ENCODE measurements at places on chromosomes 3 and 15.
A peak's percentile ranks its signal among the peaks of the same experiment; 100 is the strongest.

GRCh38 chr3:126378341-126378751 is 16.4 kb upstream of the CFAP100 start:
- no peak for DNase-seq

- DNase-seq: no peak
Measured at GRCh38 chr15:97840501-97840900, 120.0 kb upstream of the ARRDC4 start.

DNA sequence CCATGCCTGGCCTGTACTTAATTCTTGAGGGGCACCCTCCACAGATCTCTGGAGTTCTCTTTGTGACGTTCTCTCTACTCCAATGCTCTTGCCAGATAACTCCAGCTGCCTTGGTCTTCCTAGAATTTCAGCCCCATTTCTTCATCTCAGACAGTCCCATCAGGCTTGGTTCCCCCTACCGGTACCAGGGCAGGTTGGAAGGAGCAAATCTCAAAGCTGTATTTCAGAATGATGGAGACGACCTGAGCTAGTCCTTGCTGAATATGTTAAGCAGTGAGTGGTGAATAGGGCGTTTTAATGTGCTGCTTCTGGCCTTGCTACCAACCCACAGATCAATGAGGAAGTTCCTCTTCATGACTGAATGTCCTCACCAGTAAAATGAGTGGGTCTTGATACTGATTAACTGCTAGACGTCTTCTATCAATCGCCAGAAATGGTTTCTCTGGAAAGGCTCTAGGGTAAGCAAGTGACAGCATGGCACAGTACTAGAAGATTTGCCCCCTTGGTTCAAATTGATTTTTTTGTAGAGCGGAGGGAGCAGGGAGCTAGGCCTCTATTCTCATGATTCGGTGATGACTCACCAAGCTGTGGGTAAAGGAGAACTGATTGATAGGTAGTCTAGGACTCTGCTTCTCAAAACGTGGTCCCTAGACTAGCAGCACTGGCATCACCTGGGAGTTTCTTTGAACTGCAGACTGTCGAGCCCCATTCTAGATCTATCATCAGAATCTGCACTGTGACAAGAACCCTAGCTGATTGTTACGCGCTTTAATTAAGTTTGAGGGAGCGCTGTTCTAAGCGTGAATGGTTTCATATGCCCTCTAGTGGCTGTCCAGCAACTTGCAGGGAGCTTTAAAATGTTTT is 67.8 kb downstream of the UBP1 start:
- peak; percentile 20 for DNase-seq

- no peak for DNase-seq
Measured at GRCh38 chr3:88030210-88030609, 28.6 kb downstream of the CGGBP1 start.

- DNase-seq: no peak
Measured at GRCh38 chr15:71565631-71566160, 244.7 kb upstream of the NR2E3 start.

- DNase-seq: no peak
Measured at GRCh38 chr15:48440084-48440483, 108.9 kb downstream of the DUT start.

DNA sequence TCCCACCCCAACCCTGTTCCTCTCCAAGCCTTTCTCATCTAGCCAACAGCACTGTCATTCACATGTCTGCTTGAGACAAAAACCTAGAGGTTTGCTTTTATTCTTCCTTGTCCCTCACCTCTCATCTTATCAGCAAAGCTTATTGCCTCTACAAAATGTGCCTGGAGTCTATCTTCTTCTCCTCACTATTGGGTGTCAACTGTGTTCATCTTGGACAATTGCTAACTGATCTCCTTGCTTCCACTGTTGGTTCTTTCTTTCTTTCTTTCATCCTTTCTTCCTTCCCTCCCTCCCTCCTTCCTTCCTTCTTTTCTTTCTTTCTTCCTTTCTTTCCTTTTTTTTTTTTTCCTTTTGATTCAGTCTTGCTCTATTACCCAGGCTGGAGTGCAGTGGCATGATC is 48.2 kb downstream of the FOXL2 start:
- no peak for DNase-seq

- DNase-seq: no peak
Measured at GRCh38 chr15:100932676-100933348, 13.7 kb downstream of the LRRK1 start.

- no peak for DNase-seq
Measured at GRCh38 chr3:45981346-45982074, 14.1 kb downstream of the FYCO1 start.

GRCh38 chr3:100988080-100988479 is 5.1 kb downstream of the ABI3BP start:
- DNase-seq: no peak

DNA sequence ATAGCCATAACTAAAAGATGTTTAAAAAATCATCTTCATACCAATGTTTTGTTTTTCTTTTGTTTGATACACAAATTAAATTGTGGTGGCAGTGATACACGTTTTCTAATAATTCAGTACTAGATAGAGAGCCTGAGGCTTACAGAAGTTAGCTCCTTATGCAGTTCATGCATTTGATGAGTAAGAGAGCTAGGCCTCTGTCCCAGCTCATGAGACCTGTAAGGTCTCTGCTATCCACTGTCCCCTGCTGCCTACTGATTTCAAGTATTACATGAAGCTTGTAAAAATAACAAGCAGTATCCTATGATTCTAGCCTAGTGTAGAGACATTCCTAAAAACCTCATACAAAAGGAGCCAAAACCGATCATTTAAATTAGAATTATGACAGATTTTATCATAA is 144.5 kb downstream of the MBNL1 start:
- no peak for DNase-seq

DNA sequence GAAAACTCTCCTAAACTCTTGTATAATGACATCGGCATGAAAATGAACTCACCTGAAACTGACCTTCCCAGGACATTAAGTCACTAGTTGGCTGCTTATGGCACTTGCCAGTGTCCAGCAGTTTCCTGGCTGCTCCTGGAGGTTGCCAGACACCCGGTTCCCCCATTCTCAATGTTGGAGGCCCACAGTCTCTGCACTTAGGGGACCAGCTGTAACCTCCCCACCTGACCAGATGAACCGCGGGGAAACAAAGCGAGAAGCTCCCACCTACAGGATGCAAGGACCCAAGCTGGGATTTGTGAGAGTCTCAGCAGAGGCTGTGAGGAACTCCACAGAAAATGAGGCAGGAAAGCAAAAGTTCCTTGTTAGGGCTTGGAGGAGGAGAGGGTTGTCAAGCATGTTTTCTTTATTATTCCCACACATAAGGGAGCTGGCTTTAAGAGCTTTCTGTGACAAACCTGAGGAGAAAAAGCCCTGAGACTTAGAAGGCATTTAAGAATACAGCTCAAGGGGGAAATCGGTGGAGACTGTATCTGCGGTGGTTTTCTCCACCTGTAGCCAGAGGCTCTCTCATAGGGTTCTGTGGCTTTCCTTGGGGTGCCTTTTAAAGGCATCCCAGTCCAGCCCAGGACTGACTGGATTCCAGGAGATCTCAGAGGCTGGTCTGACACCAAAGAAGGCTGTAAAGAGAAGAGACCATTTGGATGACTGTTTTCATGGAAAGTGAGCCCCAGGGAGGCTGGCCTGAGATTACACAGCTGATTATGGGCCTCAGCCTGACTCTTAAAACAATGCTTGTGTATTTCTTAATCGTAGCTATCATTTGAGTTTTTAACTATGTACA is 4.6 kb downstream of the TPM1 start:
- no peak for DNase-seq

DNA sequence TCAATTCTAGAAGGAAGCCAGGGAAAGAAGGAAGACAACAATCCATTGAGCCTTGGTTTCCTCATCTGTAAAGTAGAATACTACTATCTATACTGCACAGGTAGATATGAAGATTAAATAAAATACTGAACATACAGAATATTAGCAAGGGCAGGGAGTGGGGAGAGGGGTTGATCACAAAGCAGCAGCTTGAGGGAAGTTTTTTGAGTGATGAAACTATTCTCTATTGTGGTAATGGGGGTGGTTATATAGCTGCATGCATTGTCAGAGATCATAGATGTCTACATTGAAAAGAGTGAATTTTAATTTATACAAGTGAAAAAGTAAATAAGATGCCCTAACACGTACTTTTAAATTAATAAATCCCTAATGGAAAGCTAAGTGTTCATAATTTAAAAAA is 242.6 kb upstream of the LRTM1 start:
- no peak for DNase-seq

- DNase-seq: no peak
Measured at GRCh38 chr3:143974271-143975238, 2.9 kb downstream of the DIPK2A start.

- no peak for DNase-seq
Measured at GRCh38 chr3:167691366-167691765, 37.6 kb upstream of the WDR49 start.

GRCh38 chr3:82038556-82038955 is 277.1 kb upstream of the GBE1 start:
- peak; percentile 1 for DNase-seq

DNA sequence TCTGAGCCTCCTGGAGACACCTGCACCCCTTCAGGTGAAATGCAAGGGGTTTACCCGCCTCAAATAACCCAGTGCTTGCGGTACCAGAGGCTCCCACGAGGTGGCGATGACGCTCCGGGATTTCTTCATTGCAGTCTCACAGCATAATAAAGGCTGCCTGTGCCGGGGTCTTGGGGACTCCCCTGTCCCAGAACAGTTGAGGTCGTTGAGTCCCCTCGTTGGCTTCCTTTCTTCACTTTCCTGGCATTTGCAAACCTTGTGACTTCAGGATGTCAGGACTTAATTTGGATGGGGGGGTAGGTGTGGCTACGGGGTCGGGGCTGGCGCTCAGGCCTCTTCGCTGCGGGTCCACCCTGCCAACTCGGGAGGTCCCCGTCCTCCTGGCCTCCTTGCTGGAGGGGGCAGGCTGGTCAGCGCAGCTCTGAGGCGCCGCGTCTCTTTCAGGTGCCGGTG is 1.3 kb downstream of the GNAT1 start:
- DNase-seq: peak; percentile 35

DNA sequence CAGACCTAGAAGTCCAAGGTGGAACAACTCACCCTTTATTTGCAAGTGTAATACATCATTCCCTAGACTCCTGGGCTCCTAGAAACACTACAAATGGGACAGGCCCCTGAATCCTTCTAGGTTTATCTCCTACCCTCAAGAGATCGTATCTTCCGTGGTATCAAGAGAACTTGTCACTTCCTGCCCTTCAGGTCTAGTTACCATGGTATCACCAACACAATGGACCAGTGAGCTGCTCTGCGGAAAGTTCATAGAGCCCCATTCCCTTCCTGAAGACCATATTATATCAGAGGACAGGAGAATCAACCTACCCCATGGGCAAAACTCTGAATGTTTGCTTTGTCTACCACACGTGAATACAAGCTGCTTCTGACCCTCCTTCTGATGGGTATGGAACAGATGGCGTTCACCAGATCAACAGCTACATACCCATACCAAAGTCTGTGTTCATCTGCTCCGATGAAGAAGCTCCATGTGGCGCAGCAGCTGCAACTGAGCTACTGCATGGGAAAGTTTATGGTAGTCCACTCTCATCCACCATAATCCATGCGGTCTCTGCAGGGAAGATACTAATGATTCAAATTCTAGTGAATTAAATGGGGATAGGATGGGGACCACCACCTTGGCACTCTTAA is 84.6 kb upstream of the KLF13 start:
- DNase-seq: no peak

DNA sequence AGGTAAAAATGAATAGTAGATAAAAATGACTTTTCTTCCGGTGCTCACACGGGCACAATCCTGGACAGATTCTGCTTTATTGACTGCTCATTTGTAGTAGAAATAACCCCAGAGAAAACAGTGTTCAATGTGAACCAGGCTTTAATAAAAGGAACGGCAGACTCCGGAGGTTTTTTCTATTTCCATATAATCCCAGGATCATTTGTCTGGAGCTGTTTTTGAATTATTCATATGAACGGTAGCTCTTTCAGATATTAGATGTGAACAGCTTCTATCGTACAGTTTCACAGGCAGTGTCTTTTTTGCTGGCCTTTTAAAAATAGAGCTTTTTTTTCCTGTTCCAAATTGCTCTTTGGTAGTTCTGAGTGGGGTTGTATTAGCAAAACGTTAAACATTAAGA is 347.3 kb downstream of the MFSD1 start:
- no peak for DNase-seq

- no peak for DNase-seq
Measured at GRCh38 chr3:142319094-142319493, 93.7 kb upstream of the GK5 start.

DNA sequence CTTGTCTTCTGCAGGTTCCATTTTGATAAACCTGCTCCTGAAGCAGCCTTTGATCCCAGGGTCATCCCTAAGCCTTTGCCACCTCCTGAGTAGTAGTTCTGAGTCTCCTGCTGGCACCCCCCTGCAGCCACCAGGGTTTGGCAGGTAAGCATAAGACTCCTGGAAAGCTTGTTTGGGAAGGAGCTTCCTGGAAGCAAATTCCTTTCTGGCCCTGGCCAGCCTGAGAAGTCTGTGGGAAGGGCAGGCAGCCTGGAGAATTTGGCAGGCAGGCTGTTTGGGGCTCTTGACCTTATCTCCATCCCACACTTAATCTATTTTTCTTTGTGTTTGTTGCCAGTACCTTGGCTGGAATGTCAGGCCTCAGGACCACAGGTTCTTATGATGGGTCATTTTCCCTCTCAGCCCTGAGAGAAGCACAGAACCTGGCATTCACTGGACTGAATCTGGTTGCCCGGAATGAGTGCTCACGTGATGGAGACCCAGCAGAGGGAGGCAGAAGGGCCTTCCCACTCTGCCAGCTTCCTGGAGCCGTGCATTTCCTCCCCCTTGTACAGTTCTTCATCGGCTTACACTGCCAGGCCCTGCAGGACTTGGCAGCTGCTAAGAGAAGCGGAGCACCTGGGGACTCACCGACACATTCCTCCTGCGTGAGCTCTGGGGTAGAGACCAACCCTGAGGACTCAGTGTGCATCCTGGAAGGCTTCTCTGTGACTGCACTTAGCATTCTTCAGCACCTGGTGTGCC is 13.4 kb downstream of the ATRIP start:
- no peak for DNase-seq

DNA sequence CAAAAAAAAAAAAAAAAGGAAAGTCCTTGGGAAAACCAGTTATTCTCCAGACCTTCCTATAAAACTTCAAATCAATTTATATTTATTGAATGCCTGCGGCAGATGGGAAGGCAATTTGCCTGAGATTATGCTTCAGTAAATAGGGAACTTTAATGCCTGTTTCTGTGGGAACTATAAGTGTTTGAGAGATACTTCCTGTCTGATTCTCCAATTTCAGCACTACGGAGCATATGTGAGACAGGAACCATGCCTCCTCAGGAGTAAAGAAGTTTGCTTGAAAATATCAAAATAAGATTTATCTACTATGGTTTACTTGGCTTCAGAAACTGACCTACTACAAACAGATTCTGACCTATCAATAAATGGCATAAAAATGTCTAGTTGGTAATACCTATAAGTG is 135.5 kb downstream of the CBLB start:
- DNase-seq: no peak

DNA sequence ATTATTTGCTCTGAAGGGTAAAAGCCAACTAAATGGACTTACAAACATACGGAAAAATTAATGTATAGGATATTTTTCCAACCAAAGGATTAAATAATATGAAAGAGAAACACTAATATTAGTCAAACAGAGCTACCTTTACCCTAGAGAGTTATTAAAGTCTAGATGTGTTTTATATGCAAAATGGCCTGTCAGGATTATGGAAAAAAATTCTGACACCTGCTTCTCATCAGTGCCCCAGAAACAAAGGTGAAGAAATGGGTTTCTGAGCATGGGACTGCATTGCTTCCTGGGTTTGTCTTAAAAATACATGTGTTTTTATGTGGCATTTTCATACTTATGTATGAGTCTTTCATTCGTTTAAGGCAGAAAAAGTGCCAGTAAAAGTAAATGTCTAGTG is 148.3 kb downstream of the ROBO2 start:
- DNase-seq: no peak
